ENCODE measurements at places on chromosomes 12 and 14.

- DNase-seq, result no peak
Observed at GRCh38 chr14:93962701-93963601, 13.4 kb downstream of the ASB2 start.

GRCh38 chr12:108516511-108517275, 1.6 kb downstream of the FICD start:
- no peak for DNase-seq

DNA sequence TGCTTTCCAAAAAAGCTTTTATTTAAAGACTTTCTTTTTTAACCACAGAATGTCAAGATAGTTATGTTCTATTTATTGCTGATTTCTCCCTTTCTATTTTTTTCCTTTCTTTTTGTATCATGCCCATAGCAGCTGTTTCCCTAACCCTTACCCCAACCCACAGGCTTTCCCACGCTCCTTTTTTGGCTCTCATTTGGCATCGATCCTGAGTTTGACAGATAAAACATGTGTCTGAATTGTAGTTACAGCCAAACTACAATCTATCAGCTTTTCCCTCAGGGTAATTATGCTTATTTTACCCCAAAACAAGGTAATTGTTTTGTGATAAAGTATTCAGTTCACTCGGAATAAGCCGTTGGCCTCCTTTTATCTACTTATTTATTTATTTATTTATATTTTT, 46.7 kb downstream of the PDE3A start:
- no peak for DNase-seq

DNA sequence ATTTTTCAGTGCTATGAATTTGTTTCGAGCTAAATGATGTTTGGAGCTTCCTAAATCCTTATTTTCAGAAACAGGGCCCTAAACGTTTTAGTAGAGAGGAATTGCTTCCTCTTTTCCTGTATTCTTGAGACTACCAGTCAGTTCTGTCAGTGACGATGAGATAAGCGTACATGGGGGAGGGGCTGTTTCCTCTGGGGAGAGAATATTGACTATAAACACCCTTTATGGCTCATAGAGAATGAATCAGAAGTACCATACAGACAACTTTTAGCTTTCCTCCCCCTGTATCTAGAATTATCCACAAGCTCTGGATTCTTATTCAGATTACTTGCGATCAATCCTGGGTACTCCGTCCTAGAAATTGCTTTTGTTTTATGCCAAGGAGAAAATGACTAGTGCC, 5.1 kb downstream of the TBK1 start:
- DNase-seq, result no peak

DNA sequence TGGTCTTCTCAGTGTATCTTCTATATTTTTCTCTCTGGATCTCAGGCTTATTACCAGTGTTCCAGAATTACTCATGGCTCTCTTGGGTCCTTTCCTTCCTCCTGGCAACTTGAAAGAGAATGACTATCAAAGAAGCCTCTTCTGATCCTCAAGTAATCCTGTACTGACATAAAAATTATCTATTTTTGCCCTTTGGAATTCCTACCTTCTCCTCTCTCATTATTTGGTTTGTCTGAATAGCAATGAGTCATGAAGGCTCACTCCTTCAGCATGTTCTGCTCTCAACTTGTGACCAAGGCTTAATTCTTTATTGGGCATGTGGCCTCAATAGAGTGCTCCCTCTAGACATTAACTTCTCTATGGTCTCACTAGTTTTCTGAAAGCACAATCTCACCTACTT, 553.6 kb upstream of the ATP2B1 start:
- DNase-seq, result no peak

DNA sequence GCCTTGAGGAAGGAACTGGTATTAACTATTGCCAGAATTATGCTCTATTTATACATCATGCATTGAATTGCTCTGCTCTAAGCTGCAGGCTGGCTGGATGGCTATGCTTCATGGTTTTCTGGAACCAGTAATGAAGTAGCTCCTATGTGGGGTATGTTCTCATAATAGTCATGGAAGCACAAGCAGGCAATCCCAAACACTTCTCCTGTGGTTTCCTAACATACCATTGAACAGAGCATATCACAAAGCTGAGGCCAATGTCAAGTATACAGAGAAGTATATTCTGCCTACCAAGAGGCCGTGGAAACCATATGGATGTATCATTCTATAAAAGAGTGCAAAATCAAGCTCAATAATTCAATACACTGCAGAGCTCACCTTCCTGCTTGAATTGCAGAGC, 1752.4 kb upstream of the FLRT2 start:
- no peak for DNase-seq

DNA sequence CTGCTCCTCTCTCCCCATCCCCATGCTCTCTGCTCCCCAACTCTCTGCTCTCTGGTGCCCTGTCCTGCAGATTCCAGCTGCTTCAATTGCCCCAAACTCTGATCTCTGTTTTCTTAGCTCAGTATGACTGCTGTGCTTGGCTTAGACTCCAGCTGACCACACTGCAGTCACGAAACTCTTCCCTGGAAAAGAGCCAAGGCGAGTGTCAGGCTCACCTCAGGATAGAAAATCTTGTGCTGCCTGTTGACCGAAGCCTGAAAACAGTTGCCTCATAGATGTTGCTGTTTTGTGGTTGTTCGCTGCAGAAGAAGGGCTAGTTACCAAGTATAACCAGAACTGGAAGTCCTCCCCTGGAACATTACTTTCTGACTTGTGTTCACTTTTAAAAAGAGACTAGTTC, 6.7 kb upstream of the STON2 start:
- no peak for DNase-seq

GRCh38 chr12:27541031-27541719, 17.2 kb downstream of the PPFIBP1 start:
- DNase-seq, result no peak

DNA sequence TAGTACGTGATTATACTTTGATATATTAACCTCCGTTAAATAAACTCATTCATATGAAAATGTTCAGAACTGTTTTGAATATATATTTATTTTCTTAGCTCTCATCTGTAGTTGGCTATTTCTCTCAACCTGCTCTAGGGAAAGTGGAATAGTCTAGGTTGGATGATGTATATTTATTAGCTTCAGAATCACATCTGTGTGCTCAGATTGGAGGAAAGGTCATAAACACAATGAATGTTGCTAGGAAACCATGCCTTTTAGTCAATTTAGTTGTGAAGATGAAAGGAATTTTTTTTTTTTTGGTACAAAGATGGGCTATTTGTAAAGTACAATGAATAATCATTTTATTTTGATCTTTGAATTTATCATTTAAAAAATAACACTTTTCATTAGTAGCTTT, 439.1 kb downstream of the FOXG1 start:
- no peak for DNase-seq

DNA sequence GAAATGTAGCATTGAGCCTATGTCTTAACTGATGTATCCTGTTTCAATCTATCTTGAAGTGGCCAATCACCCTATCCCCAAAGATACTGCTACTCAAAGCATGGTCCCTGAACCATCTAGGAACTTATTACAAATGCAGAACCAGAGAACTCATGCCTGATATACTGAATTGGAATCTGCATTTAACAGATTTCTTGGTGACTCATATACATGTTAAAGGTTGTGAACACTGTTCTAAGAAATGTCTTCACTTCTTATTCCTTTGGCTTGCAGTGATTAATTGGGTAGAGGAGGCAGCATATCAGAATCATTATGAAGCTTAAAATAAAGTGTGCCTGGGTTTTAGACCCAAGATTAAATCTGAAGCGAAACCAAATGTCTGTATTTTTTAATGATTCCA, 795.6 kb downstream of the DIO2 start:
- no peak for DNase-seq

- no peak for DNase-seq
Observed at GRCh38 chr12:64943686-64944085, 119.2 kb downstream of the TBC1D30 start.

DNA sequence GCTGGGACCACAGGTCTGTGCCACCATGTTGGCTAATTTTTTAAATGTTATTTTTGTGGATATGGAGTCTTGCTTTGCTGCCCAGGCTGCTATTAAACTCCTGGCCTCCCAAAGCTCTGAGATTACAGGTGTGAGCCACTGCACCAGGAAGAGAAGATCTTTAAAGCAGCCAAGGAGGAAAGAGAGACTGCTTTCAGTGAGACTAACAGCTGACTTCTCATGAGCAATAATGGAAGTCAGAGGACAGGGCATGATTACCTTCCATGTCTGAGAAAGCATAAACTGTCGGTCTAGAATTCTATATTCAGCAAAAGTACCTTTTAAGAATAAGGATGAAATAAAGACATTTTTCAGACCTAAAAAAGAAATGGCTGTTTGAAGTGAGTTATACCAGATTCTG, 57.3 kb upstream of the CHGA start:
- no peak for DNase-seq

DNA sequence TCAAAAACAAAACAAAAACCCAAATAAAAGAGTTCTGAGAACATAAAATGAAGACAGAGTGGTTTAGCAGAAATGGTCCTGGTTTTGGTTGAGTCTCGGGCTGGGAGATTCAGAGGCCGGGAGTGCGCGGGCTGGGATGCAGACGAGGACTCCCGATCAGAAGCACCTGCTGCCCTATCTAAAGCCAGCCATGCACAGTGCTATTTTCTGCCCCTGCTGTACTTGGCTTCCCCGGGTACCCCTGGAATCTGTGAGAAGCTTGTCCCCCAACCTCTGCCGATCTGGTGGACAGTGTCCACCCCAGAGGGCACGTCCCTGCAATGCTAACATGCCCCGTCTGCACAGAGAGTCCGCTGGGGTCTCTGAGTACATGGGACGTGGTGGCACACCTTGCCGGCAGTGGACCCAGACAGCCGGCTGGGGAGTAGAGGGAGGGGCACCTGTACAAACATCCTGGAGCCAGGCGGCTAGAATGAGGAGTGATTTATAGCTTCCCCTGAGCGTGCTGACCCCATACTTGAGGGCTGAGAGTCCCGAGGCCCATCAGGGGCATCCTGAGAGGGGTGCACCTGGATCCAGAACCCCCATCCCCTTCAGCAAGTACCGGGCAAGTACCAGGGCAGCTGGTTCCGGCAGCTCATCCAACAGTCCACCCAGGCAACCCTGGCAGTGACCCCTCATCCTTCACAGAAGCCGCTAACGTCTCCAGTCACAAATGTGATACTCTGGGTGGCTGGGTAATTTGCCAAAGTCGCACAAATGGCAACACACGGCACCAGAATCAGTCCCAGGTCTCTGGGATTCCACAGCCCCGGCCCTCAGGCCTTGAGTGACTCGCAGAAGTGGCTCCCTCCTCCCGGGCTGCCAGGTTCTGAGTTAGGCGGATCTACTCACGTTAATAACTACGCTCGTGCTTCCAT, 37.1 kb downstream of the CHGA start:
- DNase-seq, result no peak

DNA sequence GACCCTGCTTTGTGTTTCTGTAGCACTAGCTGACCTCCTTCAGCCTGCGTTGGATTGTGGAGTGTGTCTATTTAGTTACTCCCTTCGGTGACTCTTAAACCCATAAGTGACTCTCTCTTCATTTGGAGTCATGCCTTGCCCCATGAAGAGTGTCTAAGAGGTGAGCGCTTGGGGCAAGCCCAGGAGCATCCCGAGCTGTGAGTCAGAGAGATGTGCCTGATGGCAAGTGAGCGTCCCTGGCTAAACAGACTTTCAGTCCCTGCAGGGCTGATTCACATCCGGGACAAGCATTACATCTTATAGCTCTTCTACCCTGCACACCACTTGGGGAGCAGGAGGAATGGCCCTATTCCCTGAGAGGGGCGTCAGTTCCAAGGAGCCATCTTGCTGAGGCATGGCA, 24.3 kb upstream of the ATF1 start:
- no peak for DNase-seq

DNA sequence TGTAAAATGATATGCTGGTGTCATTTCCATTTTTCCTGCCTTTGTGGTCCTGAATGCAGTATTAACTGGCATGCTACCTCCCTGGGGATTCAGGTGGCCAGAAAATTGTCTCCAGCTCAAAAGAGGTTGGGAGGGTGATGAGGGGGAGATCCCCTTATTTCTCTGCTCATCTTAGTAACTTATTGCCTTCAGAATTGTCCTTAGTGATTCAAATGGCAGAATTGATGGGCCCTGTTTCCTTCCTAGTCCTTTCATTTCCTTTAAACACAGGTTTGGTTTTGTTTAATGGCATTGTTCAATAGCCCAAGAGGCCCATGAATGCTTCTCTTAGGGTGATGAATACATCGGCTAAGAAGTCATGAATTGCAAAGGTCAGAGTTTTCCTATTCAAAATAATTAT, 207.0 kb downstream of the SLC41A2 start:
- no peak for DNase-seq

DNA sequence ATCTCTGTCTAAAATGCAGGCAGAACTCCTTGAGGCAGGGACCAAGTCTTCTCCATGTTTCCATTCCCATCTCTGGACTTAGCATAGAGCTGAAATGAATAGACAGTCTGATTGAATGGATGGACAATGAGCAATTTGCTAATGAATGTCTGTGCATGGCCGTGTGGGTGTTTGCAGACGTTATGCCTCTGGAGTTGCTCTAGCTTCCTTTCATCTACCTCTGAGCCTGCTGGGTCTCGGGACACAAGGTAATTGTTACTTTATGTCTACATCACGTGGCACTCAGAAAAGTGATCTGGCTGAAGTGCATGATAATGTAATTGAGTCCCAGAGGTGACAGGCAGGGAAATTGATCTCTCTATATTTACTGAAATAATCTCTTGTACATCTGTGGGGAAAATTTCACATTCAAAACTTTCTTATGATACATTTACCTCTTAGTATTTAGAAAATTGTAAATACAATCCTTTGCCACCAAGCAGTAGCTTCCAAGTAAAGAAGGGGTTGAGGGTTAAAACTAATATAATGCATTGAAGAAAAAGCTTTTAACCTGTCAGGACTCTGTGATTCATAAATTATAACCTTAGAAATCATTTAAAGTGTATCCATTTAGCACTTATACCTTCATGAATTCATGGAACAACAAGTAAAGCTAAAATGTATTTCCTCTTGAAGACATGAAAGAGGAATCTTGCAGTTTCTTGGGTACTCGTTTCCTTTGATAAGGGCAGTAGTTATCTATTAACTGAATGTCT, 424.1 kb downstream of the APAF1 start:
- DNase-seq, result no peak

GRCh38 chr12:116426391-116427136, 132.6 kb upstream of the MAP1LC3B2 start:
- DNase-seq, result no peak

DNA sequence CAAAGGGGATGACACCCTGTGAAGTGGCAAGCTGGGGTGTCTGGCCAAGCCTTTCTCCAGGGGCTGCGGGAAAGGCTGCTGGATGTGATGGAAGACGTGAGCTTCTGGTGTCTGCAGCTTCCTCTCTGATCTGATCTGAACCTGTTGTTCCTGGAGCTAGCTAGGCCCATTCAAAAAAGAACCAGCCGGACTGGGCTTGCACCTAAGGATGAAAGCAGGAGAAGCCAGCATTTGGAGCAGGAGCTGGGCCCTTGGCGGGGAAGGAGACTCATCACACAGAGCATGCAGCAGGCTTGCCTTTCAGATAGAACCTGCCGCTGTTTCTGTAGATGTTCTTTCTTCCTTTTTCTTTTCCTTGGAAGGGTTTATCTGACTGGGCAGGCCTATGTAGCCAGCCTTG, 9.5 kb downstream of the RPH3A start:
- DNase-seq, result no peak

GRCh38 chr14:93946104-93946503, 19.0 kb downstream of the FAM181A start:
- no peak for DNase-seq

GRCh38 chr12:118821386-118821925, 159.9 kb upstream of the SRRM4 start:
- DNase-seq, result no peak
